ENCODE measurements at places on chromosomes 6 and 20.
A peak's percentile ranks its signal among the peaks of the same experiment; 100 is the strongest.

DNA sequence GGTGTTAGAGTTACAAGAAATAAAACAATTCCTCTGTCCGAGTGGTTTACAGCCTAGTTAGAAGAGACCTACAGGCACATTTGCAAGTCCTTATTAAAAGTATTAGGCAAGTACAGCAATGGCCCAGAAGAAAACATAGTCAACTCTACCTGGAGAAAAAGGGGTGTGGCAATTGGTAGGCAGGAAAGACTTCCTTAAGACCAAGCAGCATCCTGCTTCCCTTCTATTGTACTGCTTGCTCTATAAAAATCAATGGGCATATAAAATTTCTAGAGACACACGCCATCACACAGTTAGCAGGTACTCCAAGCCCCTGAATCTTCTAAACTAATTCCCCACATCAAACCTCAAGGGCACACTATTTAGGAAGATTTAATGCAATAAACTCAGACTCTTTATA, 185.6 kb downstream of the ATXN1 start:
- no peaks in the 10 kb centered on the region for H3K27me3 ChIP-seq
- H3K27ac ChIP-seq, result no peak overlapping the region
- no peak overlapping the region for H3K4me3 ChIP-seq
- H3K4me1 ChIP-seq, result no peaks in the 10 kb centered on the region
- no peak for DNase-seq

DNA sequence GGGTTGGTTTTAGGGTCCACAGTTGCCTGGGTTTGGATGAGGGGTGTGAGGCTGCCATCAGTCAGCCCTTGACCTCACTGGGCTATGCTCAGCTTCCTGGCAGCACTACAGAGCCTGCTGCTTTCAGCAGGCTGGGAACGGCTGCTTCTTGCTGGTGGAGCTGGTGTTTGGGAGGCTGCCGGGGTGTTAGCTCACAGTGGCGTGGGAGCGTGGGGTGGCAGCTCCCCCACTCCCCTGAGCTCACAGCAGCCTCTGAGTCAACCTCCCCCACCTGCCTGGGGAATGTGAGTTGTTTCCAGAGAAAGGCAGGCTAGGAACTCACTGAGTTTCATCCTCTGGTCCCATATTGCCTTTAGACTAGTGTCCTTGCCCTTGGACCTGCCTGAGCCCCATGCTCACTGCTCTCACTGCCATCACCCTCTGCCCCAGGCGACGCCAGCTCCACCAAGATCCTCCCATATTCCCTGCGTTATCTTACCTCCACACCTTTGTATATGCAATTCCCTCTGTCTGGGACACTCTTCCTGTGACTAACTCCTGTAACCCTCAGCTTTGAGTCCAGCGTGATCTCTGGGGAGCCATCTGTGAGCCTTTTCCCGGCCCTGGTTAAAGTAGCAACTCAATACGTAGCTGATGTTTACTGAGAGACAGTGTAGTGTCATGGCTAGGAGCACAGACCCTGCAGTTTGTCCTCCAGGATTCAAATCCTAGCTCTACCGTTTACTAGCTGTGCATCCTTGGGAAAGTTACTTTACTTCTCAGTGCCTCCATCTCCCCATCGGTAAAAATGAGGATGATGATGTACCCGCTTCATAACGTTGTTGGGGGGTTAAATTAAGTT, 34.8 kb downstream of the PPP1R16B start:
- no peaks in the 10 kb centered on the region for H3K36me3 ChIP-seq
- H3K4me3 ChIP-seq, result no peak overlapping the region
- H3K27me3 ChIP-seq, result no peaks in the 10 kb centered on the region
- no peak for DNase-seq
- H3K4me1 ChIP-seq, result peaks cover 21% of the 10 kb centered on the region

- H3K27ac ChIP-seq, result no peak overlapping the region
- H3K4me1 ChIP-seq, result no peaks in the 10 kb centered on the region
- H3K4me3 ChIP-seq, result no peak overlapping the region
Observed at GRCh38 chr6:143559051-143559660, 47.6 kb upstream of the FUCA2 start.

- H3K27me3 ChIP-seq, result no peaks in the 10 kb centered on the region
- no peaks in the 10 kb centered on the region for H3K4me1 ChIP-seq
- H3K27ac ChIP-seq, result no peak overlapping the region
Observed at GRCh38 chr6:97630604-97631003, 347.6 kb upstream of the MMS22L start.

DNA sequence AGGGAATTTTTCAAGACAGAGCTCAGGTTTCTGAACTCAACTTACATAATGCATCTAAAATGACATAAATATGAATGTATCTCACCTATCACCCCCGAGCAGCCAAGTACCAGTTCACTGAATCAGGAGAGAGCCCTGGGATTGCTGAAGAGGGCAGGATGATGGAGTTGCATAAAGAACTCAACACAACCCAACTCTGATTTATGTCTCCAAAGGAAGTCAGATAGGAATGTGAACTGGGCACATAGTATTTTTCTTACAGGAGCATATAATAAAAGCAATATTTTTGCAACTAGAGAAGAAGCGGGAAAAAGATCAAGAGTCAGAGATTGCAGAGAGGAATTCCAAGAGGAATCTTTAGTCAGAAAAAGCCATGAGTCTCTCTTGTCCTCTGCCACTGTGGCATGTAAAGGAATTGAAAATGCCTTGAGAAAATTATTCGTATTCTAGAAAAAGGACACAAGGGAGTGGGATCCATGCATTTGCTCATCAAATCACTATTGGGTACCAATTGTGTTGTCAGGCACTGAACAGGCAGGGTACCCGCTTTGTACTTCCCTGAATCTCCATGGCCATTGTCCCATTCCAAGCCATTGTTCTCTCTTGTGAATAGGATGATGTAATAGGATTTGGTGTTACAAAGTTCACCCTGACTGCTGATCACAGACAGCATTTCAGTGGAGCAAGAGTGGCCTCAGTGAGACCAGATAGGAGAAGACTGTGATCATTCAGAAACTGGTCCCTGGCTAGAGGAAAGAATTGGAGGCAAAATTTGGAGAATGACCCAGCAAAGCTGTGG, 16.3 kb downstream of the RIN2 start:
- no peaks in the 10 kb centered on the region for H3K36me3 ChIP-seq
- H3K27me3 ChIP-seq, result no peaks in the 10 kb centered on the region
- H3K27ac ChIP-seq, result no peak overlapping the region
- no peak overlapping the region for H3K4me3 ChIP-seq

DNA sequence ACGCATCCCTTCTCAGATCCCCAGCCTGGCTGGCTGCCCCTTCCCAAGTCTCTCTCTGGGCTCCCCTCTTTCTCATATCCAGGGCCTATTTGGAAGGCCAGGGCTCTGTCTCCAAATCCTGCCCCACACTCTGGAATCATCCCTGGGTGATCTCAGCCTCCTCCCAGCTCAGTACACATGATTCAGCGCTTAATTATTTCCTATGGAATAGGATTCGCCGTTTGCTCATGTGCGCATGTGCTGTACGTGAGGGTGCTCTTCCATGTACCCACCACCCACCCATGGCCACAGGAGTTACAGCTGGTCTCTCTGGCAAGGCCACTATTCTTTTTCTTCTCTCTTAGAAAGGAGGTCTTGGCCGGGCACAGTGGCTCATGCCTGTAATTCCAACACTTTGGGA, 81.7 kb upstream of the FOXP4 start:
- H3K4me1 ChIP-seq, result no peaks in the 10 kb centered on the region
- no peaks in the 10 kb centered on the region for H3K36me3 ChIP-seq
- no peak for DNase-seq
- H3K4me3 ChIP-seq, result no peak overlapping the region

- H3K36me3 ChIP-seq, result no peaks in the 10 kb centered on the region
- no peaks in the 10 kb centered on the region for H3K27me3 ChIP-seq
- no peak overlapping the region for H3K27ac ChIP-seq
- DNase-seq, result no peak
- no peaks in the 10 kb centered on the region for H3K4me1 ChIP-seq
Observed at GRCh38 chr20:36917943-36918342, 33.6 kb downstream of the SAMHD1 start.

- H3K4me3 ChIP-seq, result no peak overlapping the region
- no peaks in the 10 kb centered on the region for H3K4me1 ChIP-seq
- no peaks in the 10 kb centered on the region for H3K36me3 ChIP-seq
- DNase-seq, result no peak
- no peaks in the 10 kb centered on the region for H3K27me3 ChIP-seq
- H3K27ac ChIP-seq, result no peak overlapping the region
Observed at GRCh38 chr6:84357631-84358030, 130.2 kb upstream of the CEP162 start.

GRCh38 chr6:20266851-20267608, 54.8 kb upstream of the MBOAT1 start:
- H3K27me3 ChIP-seq, result no peaks in the 10 kb centered on the region
- no peaks in the 10 kb centered on the region for H3K4me1 ChIP-seq
- no peak for DNase-seq
- H3K36me3 ChIP-seq, result no peaks in the 10 kb centered on the region

GRCh38 chr20:14758356-14758755, 420.9 kb upstream of the FLRT3 start:
- no peaks in the 10 kb centered on the region for H3K4me1 ChIP-seq
- no peak overlapping the region for H3K4me3 ChIP-seq
- no peaks in the 10 kb centered on the region for H3K36me3 ChIP-seq
- DNase-seq, result no peak

DNA sequence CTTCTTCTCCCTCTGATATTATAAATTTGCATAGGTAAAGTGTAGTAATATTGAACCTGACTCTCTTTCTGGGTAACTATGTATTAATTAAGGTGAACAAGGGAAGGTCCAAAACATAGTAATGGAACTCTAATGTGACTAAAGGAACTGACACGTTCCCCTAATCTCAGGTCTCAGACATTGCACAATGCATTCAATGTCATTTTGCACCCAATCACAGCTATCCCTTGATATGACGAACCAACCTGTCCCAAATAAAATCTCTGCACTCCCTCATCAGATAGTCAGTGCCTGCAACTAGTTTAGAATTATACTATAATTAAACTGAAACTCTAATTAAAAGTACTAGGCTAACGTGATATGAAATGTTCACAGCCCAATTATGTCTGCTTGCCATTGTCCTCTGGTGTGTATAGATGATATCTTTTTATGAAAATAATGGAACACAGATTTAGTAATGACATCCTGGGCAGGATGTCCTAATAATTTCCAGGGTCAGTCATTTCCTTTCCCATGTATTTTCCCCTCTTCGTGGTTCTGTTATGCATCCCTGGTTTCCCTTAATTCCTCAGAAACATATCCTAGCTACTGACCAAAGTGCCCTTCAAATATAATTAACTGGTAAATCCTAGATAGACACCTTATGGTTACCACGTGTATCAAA, 36.8 kb downstream of the PTPRK start:
- no peak for DNase-seq
- H3K4me3 ChIP-seq, result no peak overlapping the region
- H3K27me3 ChIP-seq, result no peaks in the 10 kb centered on the region
- H3K4me1 ChIP-seq, result no peaks in the 10 kb centered on the region

GRCh38 chr6:53358440-53359094, 9.8 kb upstream of the ELOVL5 start:
- no peaks in the 10 kb centered on the region for H3K36me3 ChIP-seq
- H3K4me3 ChIP-seq, result peak overlapping the region; percentile 62
- H3K27ac ChIP-seq, result peak overlapping the region; percentile 99
- no peaks in the 10 kb centered on the region for H3K27me3 ChIP-seq
- peaks cover 52% of the 10 kb centered on the region for H3K4me1 ChIP-seq

GRCh38 chr6:35142588-35143569, 1.7 kb upstream of the TCP11 start:
- H3K4me3 ChIP-seq, result no peak overlapping the region
- peaks cover 11% of the 10 kb centered on the region for H3K27me3 ChIP-seq
- no peak for DNase-seq
- no peaks in the 10 kb centered on the region for H3K4me1 ChIP-seq

GRCh38 chr6:79676785-79677736, 45.9 kb downstream of the SH3BGRL2 start:
- no peak overlapping the region for H3K27ac ChIP-seq
- no peaks in the 10 kb centered on the region for H3K4me1 ChIP-seq
- no peaks in the 10 kb centered on the region for H3K27me3 ChIP-seq

- H3K4me1 ChIP-seq, result no peaks in the 10 kb centered on the region
- no peaks in the 10 kb centered on the region for H3K36me3 ChIP-seq
- H3K4me3 ChIP-seq, result no peak overlapping the region
Observed at GRCh38 chr6:14146506-14147096, 29.0 kb downstream of the CD83 start.

GRCh38 chr6:132268209-132268608, 133.1 kb downstream of the MOXD1 start:
- H3K36me3 ChIP-seq, result no peaks in the 10 kb centered on the region
- H3K27me3 ChIP-seq, result no peaks in the 10 kb centered on the region
- no peak overlapping the region for H3K27ac ChIP-seq
- no peak for DNase-seq
- H3K4me3 ChIP-seq, result no peak overlapping the region

- no peak overlapping the region for H3K27ac ChIP-seq
- H3K27me3 ChIP-seq, result no peaks in the 10 kb centered on the region
- no peak for DNase-seq
Observed at GRCh38 chr6:88881451-88881850, 82.0 kb downstream of the RNGTT start.

DNA sequence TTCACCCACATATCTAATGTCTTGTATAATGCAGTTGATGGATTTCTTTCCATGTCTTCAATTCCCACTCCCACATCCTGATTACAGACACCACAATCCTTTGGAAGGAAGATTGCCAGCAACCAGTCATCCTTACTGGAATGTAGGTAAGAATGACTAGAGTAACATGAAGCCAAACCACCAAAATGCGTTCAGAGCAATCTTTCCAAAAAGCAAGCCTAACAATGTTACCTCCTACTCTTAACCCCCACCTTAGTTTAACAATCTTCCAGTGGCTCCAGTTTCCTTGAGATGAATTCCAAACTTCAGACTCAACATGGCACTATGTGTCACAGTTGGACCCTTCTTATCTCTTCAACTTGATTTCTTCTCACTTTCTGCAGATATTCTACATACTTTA, 685.6 kb downstream of the DOK5 start:
- no peak for DNase-seq
- no peak overlapping the region for H3K4me3 ChIP-seq
- H3K36me3 ChIP-seq, result no peaks in the 10 kb centered on the region
- no peak overlapping the region for H3K27ac ChIP-seq
- H3K4me1 ChIP-seq, result no peaks in the 10 kb centered on the region
- H3K27me3 ChIP-seq, result peaks cover 4% of the 10 kb centered on the region

- H3K27ac ChIP-seq, result no peak overlapping the region
- H3K27me3 ChIP-seq, result no peaks in the 10 kb centered on the region
- H3K4me1 ChIP-seq, result peaks cover 12% of the 10 kb centered on the region
- H3K4me3 ChIP-seq, result no peak overlapping the region
- no peaks in the 10 kb centered on the region for H3K36me3 ChIP-seq
Observed at GRCh38 chr6:156773476-156773875, 3.7 kb upstream of the ARID1B start.

DNA sequence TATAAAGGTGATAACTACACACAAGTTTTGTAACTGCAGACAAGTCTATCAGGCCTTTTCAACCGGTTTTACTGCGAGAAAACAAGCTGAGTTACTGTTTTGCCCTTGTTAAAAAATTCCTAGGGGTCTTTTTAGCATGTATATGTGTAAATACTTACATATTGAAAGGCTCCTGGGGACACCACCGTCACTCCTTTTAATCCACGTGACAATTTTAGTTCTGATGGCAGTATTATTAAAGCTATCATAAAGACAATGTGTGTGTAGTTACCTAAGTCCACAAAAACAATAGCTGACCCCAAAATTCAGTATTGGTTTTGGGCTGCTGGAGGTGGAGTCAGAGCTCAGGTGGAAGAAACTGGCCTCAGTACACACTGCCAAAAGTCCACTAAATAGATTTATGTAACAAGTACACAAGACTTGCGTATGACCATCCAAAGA, 41.3 kb upstream of the HFE start:
- peak; percentile 42 for DNase-seq
- H3K27ac ChIP-seq, result peak overlapping the region; percentile 99
- no peaks in the 10 kb centered on the region for H3K36me3 ChIP-seq
- no peaks in the 10 kb centered on the region for H3K27me3 ChIP-seq

GRCh38 chr6:16461491-16461890, 223.1 kb downstream of the GMPR start:
- no peaks in the 10 kb centered on the region for H3K4me1 ChIP-seq
- no peak overlapping the region for H3K4me3 ChIP-seq
- H3K36me3 ChIP-seq, result no peaks in the 10 kb centered on the region
- no peak overlapping the region for H3K27ac ChIP-seq
- no peaks in the 10 kb centered on the region for H3K27me3 ChIP-seq
